H1 (cell line): ENCODE measurements at places on chromosomes 6 and 20.

DNA sequence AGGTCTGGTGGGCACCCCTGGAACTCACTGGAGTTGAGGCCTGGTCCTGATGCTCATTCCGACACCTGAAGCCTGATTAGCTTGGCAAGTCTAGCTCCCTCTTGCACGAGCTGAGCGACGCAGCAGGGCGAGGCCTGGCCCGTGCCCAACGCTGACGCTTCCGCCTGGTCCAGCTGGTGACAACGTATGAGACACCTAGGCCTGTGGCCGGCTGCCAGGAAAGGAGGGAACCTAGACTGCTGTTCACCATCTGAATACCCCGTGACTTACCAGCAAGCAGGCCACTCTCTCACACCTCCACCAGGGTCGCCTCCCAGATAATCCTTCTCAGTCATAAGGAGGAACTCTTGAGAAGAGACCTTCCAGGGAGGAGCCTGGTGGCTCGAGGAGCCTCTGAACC is 24.5 kb downstream of the YTHDF1 start:
- H3K27ac ChIP-seq, result no peak overlapping the region; the same call in 1 of the 2 replicates
- DNase-seq, result no peak
- 0 out of 2 replicates have a peak, but pooled peaks cover 3% of the 10 kb centered on the region for H3K36me3 ChIP-seq
- H3K4me3 ChIP-seq, result no peak overlapping the region
- H3K4me1 ChIP-seq, result no peaks in the 10 kb centered on the region

- H3K27ac ChIP-seq, result no peak overlapping the region
- peaks cover 75% of the 10 kb centered on the region for H3K27me3 ChIP-seq
- no peak overlapping the region for H3K4me3 ChIP-seq
- no peaks in the 10 kb centered on the region; the same call in 1 of the 2 replicates for H3K36me3 ChIP-seq
Observed at GRCh38 chr20:36098364-36098763, 56.2 kb upstream of the EPB41L1 start.

- peaks cover 7% of the 10 kb centered on the region for H3K4me1 ChIP-seq
- peak; percentile 90 for DNase-seq
- H3K27ac ChIP-seq, result peak overlapping the region; percentile 62; the same call in 1 of the 2 replicates
- no peaks in the 10 kb centered on the region for H3K27me3 ChIP-seq
Observed at GRCh38 chr6:7261032-7261841, 51.8 kb downstream of the SSR1 start.

GRCh38 chr6:100300221-100300736 is 164.4 kb downstream of the SIM1 start:
- H3K36me3 ChIP-seq, result no peaks in the 10 kb centered on the region
- no peaks in the 10 kb centered on the region for H3K27me3 ChIP-seq
- DNase-seq, result no peak
- H3K4me3 ChIP-seq, result no peak overlapping the region
- peaks cover 1% of the 10 kb centered on the region; the same call in 1 of the 2 replicates for H3K4me1 ChIP-seq

- no peaks in the 10 kb centered on the region for H3K4me1 ChIP-seq
- no peak overlapping the region for H3K4me3 ChIP-seq
- no peak overlapping the region for H3K27ac ChIP-seq
- no peak for DNase-seq
- no peaks in the 10 kb centered on the region for H3K27me3 ChIP-seq
Observed at GRCh38 chr6:55652429-55652828, 73.4 kb upstream of the HMGCLL1 start.

GRCh38 chr20:5569021-5569420 is 181.2 kb upstream of the SHLD1 start:
- no peak for DNase-seq
- peaks cover 2% of the 10 kb centered on the region; the same call in 1 of the 2 replicates for H3K36me3 ChIP-seq
- no peak overlapping the region for H3K4me3 ChIP-seq
- no peaks in the 10 kb centered on the region for H3K27me3 ChIP-seq

DNA sequence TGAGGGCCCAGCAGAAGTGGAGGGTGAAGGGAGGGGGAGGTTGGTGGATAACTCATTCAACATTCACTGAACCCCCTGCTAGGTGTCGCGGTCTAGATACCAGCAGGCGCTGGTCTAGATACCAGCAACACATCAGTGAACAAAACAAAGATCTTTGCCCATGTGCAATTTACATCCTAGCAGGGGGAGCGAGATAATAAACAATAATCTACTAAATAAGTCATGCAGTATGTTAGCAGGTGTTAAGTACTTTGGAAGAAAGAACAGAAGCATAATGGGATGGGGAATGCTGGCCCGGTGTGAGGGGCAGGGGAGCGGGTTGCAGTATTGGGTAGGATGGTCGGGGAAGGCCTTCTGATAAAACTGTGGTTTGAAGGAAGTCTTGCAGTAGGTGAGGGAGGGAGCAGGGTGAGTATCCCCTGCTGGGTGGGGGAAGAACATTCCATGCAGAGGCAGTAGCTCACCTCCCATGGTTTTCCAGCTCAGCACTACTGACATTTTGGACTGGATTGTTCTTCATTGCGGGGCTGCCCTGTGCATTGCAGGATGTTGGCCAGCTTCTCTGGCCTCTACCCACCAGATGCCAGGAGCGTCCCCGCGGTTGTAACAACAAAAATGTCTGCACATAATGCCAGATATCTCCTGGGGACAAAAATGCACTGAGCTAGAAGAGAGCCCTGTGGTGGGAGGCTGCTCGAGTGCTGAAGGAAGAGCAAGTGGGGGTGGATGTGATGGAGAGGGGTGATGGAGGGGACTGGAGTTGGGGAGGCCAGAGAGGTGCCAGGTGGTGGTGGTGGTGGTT is 117.3 kb downstream of the TOX2 start:
- no peaks in the 10 kb centered on the region for H3K27me3 ChIP-seq
- no peak overlapping the region for H3K27ac ChIP-seq
- H3K36me3 ChIP-seq, result no peaks in the 10 kb centered on the region
- no peak for DNase-seq
- no peak overlapping the region for H3K4me3 ChIP-seq

GRCh38 chr20:11799281-11799684 is 118.4 kb upstream of the BTBD3 start:
- H3K27ac ChIP-seq, result no peak overlapping the region
- no peak for DNase-seq
- no peaks in the 10 kb centered on the region for H3K27me3 ChIP-seq
- no peaks in the 10 kb centered on the region for H3K36me3 ChIP-seq
- H3K4me3 ChIP-seq, result no peak overlapping the region
- no peaks in the 10 kb centered on the region for H3K4me1 ChIP-seq

- DNase-seq, result no peak
- no peaks in the 10 kb centered on the region for H3K36me3 ChIP-seq
- H3K27me3 ChIP-seq, result no peaks in the 10 kb centered on the region; the same call in 1 of the 2 replicates
- H3K4me3 ChIP-seq, result no peak overlapping the region
Observed at GRCh38 chr6:136987526-136987925, 57.2 kb downstream of the IL20RA start.

- H3K27me3 ChIP-seq, result no peaks in the 10 kb centered on the region
- peaks cover 2% of the 10 kb centered on the region; the same call in 1 of the 2 replicates for H3K4me1 ChIP-seq
- H3K4me3 ChIP-seq, result no peak overlapping the region
- no peak for DNase-seq
Observed at GRCh38 chr20:5078399-5078958, 41.3 kb downstream of the PCNA start.

DNA sequence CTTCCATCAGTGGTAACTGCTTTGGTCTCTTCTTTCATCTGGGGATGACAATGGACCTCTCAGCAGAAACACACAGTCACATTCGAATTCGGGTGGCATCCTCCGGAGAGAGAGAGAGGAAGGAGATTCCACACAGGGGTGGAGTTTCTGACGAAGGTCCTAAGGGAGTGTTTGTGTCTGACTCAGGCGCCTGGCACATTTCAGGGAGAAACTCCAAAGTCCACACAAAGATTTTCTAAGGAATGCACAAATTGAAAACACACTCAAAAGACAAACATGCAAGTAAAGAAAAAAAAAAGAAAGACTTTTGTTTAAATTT is 6.1 kb downstream of the EDN1 start:
- peaks cover 8% of the 10 kb centered on the region; the same call in 1 of the 2 replicates for H3K36me3 ChIP-seq
- no peak for DNase-seq
- no peak overlapping the region for H3K27ac ChIP-seq
- peaks cover 13% of the 10 kb centered on the region for H3K4me1 ChIP-seq

- no peaks in the 10 kb centered on the region for H3K27me3 ChIP-seq
- no peaks in the 10 kb centered on the region for H3K4me1 ChIP-seq
- H3K27ac ChIP-seq, result no peak overlapping the region
- no peak for DNase-seq
- no peak overlapping the region for H3K4me3 ChIP-seq
Observed at GRCh38 chr6:153051801-153052200, 49.3 kb upstream of the MTRF1L start.

GRCh38 chr20:12068121-12068520 is 150.4 kb downstream of the BTBD3 start:
- H3K27me3 ChIP-seq, result no peaks in the 10 kb centered on the region
- DNase-seq, result no peak
- no peak overlapping the region for H3K27ac ChIP-seq
- H3K4me1 ChIP-seq, result peaks cover 2% of the 10 kb centered on the region; the same call in 1 of the 2 replicates
- no peak overlapping the region for H3K4me3 ChIP-seq
- H3K36me3 ChIP-seq, result no peaks in the 10 kb centered on the region

GRCh38 chr6:155352130-155352420 is 37.8 kb upstream of the TFB1M start:
- H3K27ac ChIP-seq, result no peak overlapping the region
- no peaks in the 10 kb centered on the region for H3K4me1 ChIP-seq
- no peaks in the 10 kb centered on the region for H3K36me3 ChIP-seq

DNA sequence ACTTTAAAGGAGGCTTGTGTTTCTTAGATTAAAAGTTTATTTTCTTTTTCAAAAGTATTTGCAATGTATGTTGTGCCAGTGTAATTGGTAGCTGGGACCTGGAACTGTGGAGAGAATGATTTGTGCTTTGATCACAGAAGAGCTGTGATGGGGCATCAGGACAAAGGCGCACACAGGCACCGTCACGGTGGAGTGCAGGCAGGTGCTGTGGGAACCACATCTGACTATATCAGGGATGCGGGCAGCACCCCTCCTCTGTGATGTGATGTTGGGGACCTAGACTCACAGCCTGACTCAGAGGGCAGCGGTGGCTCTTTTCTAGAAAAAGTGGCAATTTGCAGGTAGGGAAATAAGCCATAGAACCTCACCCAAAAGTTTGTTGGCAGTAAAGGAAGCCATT is 34.5 kb downstream of the SYTL3 start:
- no peaks in the 10 kb centered on the region for H3K4me1 ChIP-seq
- H3K4me3 ChIP-seq, result no peak overlapping the region
- DNase-seq, result no peak
- H3K27ac ChIP-seq, result no peak overlapping the region
- no peaks in the 10 kb centered on the region for H3K36me3 ChIP-seq
- H3K27me3 ChIP-seq, result no peaks in the 10 kb centered on the region

DNA sequence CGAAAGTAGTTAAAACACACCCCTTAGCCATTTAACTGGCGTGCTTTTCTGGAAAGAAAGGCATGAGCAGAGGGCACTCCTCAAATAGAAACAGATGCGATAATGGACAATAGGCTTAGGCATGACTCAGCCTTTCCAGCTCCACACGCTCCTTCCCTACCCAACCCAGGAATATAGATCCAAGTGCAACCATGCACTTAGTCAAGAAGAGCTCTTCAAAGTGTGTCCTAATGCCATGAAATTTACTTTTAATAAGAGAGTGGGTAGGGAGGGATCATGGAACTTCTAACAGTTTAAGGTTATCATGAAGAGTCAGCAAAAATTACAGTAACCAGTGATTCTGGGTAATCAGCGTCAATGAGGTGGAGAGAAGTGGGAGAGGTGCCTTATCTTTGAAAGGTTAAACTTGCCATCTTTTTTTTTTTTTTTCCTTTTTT is 2.4 kb upstream of the EFHC1 start:
- no peak for DNase-seq
- no peaks in the 10 kb centered on the region for H3K27me3 ChIP-seq
- no peaks in the 10 kb centered on the region for H3K4me1 ChIP-seq
- no peak overlapping the region for H3K27ac ChIP-seq
- H3K4me3 ChIP-seq, result no peak overlapping the region

DNA sequence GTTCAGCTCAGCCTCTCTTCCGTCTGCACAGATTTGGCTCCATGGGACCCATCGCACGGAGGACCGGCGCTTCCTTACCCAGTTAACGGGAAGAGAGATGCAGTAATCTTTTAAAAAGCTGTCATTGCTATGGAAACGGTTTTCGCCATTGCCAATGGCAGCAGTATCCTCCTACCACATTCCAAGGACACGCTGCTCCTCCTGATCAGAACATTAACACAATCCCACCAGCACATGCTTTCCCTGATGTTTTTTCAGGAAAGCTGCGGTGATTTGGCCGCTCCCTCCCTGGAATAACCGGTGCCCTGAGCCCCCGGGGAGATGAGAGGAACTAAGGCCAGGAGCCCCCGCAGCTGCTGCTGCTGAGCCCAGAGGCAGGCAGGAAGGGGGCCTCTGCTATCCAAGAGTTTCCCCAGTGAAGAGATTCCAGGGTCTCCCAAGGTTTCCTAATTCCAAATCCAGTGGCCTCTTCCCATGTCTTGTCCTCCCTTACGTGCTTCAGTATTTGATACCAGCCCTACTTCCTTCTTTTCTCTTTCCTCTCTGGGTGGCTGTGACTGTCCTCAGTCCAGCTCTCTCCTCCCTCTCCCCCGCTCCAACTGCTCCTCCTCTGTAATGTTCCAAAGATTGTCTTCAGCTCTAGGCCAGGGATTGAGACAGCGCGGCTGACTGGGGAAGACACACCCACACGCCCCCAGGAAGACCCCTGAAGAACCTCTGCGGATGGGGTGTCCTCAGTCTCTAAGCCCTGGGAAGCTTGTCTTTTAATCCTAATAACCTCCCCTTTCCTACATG is 2.6 kb downstream of the BNIP5 start:
- no peak overlapping the region for H3K4me3 ChIP-seq
- H3K27me3 ChIP-seq, result no peaks in the 10 kb centered on the region
- H3K27ac ChIP-seq, result no peak overlapping the region
- H3K36me3 ChIP-seq, result no peaks in the 10 kb centered on the region
- DNase-seq, result no peak

DNA sequence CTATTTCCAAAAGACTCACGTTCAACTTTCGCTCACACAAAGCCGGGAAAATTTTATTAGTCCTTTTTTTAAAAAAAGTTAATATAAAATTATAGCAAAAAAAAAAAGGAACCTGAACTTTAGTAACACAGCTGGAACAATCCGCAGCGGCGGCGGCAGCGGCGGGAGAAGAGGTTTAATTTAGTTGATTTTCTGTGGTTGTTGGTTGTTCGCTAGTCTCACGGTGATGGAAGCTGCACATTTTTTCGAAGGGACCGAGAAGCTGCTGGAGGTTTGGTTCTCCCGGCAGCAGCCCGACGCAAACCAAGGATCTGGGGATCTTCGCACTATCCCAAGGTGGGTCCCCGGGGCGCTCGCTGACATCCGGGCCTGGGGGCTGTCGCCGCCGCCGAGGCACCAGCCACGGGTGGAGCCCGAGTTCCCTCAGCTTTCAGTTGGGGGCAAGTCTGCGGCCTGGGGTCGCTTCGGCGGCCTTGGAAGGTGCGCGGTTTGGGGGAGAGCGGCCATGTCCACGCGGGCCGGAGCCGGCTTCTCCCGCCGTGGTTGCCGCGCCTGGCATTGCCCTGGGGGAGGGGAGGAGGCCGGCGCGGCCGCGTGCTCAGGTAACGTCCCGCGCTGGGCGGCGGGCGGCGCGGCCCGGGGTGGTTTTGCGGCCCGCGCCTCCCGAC is 429 bp downstream of the AMD1 start:
- no peaks in the 10 kb centered on the region for H3K27me3 ChIP-seq
- no peaks in the 10 kb centered on the region for H3K36me3 ChIP-seq
- DNase-seq, result no peak
- peak overlapping the region; percentile 94 for H3K4me3 ChIP-seq
- peak overlapping the region; percentile 75 for H3K27ac ChIP-seq
